CD4-positive, CD25-positive, alpha-beta regulatory T cell (primary cell): ENCODE measurements at places on chromosomes 6 and 20. TPM values are rescaled to one million over a fixed set of nuclear protein-coding genes. Genes with fewer than 3 reads are reported as not detected.
A peak's percentile ranks its signal among the peaks of the same experiment; 100 is the strongest.

Gene NOX3
- not detected for total RNA-seq

Gene NKAIN2
- total RNA-seq = not detected

Gene IFNGR1
- 44.3 TPM for total RNA-seq

Gene SLC17A2
- not detected for total RNA-seq

Gene TAP1
- 220 TPM for total RNA-seq

Gene BMP2
- total RNA-seq = not detected

Gene IL17A
- not detected for total RNA-seq

Gene EDN3
- 0.44 TPM for total RNA-seq

Gene RNF146
- total RNA-seq = 14.0 TPM

Gene TRAPPC3L
- 0.37 TPM for total RNA-seq

- no peak for DNase-seq
Measured at GRCh38 chr20:45595235-45595634, 16.2 kb upstream of the WFDC8 start.

GRCh38 chr6:138278326-138278725, 60.0 kb upstream of the PBOV1 start:
- no peak for DNase-seq

DNA sequence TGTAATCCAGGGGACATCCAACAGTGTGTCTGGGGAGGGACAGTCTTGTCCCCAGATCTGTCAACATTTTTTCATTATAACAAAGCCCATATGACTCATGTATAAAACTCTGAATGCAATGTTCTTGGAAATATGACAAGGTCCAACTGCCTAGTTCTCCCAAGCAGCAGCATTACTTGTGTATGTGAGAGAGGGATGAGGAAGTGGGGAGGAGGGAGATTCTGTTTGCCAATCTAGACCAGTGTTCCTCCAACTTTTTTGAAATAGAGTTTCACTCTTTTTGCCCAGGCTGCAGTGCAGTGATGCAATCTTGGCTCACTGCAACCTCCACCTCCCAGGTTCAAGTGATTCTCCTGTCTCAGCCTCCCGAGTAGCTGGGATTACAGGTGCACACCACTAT, 394.8 kb downstream of the DHX35 start:
- no peak for DNase-seq

GRCh38 chr6:15949982-15950381, 178.9 kb upstream of the MYLIP start:
- DNase-seq = no peak

GRCh38 chr6:84508981-84509380, 255.4 kb downstream of the TBX18 start:
- no peak for DNase-seq

- DNase-seq = no peak
Measured at GRCh38 chr6:134814076-134814695, 135.7 kb downstream of the ALDH8A1 start.

GRCh38 chr20:48051794-48052474, 266.7 kb upstream of the SULF2 start:
- no peak for DNase-seq

DNA sequence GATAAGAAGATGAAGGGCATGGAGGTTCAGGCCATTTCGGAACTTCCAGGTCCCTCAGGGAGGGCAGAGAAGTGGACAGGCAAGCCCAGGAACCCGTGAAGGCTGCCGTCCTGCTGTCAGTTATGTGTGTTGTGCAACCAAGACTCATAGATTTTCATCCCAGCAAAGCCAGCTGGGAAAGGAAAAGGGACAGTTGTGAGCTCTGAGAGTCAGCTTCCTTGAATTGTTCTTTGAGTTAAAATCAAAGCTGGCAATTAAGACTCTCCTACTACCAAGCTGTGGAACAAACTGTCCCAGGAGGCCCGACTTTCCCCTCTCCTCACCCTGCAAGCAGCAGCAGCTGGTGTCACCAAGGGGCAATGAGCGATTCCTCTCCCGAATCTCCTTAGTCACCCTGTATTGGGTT, 46.3 kb upstream of the IYD start:
- DNase-seq = no peak

DNA sequence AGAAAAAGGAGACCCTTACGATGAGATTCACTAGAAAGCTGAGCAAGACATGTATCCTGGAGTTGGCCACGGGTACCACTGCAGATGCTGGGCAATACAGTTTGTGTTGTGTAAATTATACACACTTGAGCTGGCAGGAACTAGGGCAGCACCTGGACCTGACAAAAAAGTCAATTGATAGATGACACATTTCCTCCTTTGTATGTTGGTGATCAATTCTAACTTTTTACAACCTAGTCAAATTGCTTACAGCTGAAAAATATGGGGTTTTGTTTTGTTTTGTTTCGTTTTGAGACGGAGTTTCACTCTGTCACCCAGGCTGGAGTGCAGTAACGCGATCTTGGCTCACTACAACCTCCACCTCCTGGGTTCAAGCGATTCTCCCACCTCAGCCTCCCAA, 108.9 kb downstream of the UST start:
- no peak for DNase-seq

DNA sequence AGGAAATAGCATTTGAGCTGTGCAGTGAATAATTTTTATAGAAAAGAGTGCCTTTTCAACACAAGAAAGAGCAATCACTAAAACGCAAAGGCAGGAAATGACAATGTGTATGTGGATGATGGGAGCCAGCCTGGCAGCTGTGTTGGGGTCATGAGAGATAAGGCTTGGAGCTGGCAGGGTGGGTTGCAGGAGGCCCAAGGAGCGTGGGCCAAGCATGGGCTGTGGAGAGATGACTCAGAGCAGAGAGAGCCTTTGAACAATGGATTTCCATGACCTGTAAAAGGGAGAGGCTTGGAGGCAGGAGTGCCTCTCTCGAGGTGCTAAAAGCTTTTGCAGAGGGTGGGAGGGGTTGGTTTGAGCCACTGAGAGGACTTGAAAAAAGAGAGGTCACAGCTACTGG, 6.6 kb upstream of the TBC1D7 start:
- DNase-seq = no peak

DNA sequence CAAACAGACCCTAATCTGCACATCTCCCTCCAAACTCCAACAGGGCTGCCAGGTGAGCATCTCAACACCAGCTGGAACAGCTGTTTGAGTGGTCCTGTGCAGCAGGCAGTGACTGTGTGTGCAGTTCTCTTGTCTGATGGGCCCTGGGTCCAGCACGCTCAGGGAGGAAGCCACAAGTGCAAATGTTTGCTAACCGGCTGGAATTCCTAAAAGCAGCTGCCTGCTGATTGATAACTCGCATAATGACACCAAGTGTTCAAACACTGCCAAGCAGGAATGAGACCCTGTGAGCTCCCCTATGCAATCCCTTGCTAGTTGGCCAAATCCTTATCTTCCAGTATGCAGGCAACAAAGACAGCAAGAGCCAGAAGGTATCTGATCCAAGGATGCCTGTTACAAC, 650.6 kb downstream of the CBLN4 start:
- DNase-seq = no peak

DNA sequence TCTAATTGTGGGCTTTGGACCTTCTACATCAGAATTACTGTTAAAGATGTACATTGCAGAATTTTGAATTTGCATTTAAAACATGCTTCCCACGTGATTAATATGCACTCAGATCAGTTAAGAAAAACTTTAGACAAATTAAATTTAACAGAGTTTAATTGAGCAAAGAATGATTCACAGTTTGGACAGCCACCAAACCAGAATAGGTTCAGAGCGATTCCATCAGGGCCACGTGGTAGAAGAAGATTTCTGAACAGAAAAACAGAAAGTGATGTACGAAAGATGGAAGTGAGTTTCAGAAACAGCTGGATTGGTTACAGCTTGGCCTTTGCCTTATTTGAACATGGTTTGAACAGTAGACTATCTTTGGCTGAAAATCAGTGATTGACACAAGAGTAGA, 704.2 kb upstream of the MAP3K7 start:
- DNase-seq = no peak

GRCh38 chr6:20873425-20874190, 339.4 kb downstream of the CDKAL1 start:
- DNase-seq = no peak

DNA sequence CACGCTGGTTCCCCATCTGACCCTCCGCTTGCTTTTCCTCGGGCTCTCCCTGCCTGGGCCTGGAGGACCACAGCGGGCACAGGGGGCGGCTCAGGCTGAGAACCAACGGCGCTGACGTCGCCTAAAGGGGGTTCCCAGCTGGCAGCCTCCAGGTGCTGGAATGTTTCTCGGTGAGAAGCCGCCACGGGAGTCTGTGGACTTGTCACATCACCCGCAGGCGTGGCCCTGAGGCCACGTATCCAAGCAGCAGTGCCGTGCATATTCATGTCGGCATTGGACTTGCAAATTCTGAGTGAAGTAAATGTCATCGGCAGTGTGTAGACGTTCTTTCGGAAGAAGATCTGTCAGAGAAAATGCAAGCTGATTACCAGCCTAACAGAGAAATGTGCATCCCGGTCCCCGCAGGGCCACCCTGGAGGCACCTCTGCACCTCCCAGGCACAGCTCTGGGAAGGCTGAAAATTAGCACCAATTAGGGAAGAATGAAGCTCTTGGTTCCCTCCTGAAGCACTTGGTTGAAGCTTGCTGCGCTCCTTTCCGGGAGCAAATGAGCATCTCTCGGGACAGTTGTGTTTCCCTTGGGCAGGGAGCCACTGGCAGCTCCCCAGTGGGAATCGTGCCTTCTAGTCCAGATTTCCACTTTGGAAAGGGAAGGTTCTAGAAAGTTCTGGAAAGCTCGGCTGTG, 24.3 kb downstream of the NTSR1 start:
- DNase-seq = no peak

GRCh38 chr6:90256698-90257485, 39.8 kb downstream of the BACH2 start:
- DNase-seq = peak; percentile 43

DNA sequence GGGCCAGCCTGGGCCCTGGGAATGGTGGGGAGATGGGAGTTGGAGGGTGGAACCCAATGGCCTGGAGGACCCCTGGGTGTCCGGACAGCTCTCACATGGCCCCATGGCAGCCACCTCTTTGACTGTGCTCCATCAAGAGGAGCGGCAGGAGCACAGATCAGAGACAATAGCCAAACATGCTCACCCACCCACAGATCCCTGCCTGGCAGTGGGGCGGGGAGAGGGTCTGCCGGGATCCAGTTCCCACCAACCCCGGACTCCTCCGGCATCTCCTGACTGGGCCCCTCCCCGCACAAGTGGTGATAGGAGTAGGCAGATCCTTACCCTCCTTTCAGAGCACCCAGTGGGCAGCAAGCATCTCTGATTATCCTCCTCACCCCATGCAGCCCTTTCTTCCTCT, 31.9 kb upstream of the MRPS18A start:
- DNase-seq = no peak

- DNase-seq = peak; percentile 4
Measured at GRCh38 chr6:132218059-132218696, 183.1 kb downstream of the MOXD1 start.

DNA sequence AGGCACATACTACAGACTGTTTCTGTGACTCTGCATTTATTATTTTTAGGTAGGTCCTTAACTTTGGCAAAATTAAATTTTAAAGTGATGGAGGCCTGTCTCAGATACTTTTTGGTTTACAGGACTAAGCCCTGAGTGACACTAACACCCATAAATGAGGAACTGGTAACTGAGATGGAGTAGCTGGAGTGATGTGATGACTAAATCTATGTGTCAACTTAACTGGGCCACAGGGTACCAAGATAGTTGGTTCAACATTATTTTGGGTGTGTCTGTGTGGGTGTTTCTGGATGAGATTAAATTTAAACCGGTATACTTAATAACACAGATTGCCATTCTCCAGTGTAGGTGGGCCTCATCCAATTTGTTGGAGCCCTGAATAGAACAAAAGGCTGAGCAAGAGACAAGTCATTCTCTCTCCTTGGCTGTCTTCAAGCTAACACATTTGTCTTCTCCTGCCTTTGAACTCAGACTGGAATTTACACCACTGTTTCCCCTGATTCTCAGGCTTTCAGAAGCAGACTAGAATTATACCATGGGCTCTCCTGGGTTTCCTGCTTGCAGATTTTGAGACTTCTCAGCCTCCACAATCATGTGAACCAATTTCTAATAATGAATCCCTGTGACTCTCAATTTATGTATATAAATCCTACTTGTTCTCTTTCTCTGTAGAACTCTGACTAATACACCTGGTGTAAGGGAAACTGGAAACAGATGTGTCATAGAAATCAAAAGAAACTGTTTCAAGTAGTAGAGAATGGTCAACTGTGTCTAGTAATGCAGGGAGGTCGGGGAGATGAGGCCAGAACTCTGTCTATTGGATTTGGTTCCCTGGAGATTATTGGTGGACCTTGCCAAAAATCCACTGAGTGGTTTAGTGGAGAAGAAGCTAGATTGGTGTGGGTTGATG, 579.2 kb downstream of the EPM2A start:
- DNase-seq = no peak

- DNase-seq = no peak
Measured at GRCh38 chr6:130853555-130854183, 26.5 kb downstream of the SMLR1 start.

- DNase-seq = no peak
Measured at GRCh38 chr20:4781211-4781610, 59.5 kb downstream of the PRND start.

- DNase-seq = no peak
Measured at GRCh38 chr6:145380186-145380585, 355.1 kb downstream of the EPM2A start.

- DNase-seq = no peak
Measured at GRCh38 chr6:95819939-95820338, 195.8 kb upstream of the FUT9 start.

DNA sequence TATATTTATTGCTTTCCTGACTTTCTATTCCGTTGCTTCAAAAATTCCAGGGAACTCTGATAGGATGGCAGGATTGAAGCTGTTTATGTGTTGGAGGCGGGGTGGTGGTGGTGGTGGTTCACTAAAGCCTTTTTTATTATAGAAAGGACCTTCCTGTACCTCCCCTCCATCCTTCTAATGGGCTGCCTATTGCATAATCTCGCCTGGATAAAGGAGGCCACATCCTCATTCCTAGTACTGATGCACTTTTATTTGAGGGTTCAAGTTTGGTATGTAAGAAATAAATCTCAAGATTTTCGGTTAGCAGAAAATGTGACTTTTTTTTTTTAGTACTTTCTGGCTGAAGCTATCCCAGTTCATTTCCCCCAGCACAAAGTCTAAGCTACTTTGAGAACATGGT, 18.7 kb upstream of the CTAGE9 start:
- no peak for DNase-seq

- no peak for DNase-seq
Measured at GRCh38 chr6:112480553-112480952, 133.4 kb downstream of the RFPL4B start.
